ENCODE measurements at places on chromosomes 5 and 9.

GRCh38 chr9:136995362-136995761 lies 1.0 kb downstream of the CLIC3 start:
- DNase-seq, result no peak

DNA sequence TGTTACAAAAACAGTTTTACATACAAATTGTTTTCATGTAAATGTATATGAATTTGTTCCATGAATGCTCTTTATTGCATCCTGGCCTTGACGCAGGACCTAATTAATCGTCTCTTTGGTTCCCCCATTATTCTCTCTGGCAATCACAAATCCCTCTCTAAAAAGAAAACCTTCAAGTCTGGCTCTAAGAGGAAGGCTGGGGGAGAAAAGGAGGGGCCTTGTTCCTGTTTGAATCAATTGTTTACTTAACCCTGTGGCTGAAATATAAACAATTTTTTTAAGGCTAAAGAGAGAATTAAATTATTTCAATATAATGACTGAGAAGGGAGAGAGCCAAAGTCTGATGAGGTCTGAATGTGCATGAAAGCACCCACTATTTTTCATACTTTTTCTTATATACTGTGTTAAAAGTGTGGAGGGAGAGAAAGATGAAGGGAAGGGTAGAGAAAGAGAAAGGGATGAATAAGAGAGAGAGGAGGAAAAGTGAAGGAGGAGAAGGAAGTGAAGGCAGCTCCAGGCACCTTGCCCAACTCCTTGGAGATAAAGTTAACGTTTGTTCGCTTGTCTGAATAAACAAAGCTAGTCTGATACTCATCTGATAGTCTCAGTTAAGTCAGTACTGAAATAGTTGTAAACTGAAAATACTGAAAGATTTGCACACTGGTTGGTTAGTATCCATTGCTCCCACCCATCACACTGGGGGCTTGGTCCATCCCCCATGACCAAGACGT lies 116.4 kb upstream of the SPDL1 start:
- DNase-seq, result no peak

- no peak for DNase-seq
Measured at GRCh38 chr5:181127907-181128626, 2.9 kb downstream of the OR2V1 start.

DNA sequence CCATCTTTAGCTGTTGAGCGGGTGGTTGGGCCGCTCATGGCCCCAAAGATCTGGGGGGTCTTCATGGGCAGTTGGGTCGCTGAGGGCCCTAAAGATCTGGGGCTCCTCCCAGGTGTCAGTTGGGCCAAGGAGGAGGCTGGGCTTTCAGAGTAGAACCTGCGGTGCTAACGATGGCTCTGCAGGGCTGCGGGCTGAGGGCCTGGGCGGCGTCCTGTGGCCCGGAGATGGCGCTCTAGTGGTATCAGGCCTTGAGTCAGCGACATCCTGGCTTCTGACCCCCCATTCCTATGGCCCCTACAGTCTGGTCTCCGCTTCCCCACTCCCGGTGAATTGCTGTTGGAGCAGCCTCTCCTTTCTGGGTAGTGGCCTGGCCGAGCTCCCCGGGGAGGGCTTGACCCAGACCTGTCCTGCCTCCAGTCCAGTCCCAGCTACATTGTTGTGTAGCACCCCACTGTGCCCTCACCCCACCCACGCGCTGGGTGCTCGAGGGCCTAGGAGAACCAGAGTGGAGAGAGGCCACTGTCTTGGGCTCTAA lies 640 bp downstream of the C5orf58 start:
- no peak for DNase-seq

- DNase-seq, result no peak
Measured at GRCh38 chr9:117224695-117225094, 190.2 kb downstream of the ASTN2 start.

DNA sequence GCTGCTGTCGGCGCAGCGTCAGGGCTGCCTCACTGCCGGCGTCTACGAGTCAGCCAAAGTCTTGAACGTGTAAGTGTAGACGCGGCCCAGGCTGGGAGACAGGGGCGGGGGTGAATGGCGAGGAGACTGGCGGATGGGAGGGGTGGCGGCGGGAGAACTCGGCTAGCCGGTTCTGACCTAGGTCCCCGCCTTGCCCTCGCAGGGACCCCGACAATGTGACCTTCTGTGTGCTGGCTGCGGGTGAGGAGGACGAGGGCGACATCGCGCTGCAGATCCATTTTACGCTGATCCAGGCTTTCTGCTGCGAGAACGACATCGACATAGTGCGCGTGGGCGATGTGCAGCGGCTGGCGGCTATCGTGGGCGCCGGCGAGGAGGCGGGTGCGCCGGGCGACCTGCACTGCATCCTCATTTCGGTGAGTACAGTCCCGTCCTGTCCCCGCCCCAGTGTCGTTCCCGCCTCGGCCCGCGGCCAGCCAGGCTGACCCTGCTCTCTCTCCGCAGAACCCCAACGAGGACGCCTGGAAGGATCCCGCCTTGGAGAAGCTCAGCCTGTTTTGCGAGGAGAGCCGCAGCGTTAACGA lies 745 bp downstream of the GADD45G start:
- peak; percentile 68 for DNase-seq

DNA sequence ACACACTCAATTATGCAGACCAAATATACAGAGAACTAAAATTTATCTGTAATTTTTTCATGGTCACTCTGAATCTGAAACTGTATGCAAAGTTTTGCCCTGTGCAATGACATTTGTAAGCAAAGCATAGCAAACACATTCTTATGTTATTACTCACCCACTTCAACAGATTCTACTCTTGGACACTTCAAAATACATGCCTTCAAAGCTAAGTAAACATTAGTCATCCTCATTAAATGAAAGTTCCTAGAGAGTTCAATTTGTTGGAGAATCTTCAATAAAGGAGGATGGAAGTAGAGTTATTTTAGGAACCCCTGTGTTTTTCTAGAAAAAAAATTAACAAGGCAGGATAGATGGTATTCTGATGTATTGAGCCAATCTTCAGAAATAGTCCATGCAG lies 639.7 kb upstream of the C9orf72 start:
- DNase-seq, result no peak

DNA sequence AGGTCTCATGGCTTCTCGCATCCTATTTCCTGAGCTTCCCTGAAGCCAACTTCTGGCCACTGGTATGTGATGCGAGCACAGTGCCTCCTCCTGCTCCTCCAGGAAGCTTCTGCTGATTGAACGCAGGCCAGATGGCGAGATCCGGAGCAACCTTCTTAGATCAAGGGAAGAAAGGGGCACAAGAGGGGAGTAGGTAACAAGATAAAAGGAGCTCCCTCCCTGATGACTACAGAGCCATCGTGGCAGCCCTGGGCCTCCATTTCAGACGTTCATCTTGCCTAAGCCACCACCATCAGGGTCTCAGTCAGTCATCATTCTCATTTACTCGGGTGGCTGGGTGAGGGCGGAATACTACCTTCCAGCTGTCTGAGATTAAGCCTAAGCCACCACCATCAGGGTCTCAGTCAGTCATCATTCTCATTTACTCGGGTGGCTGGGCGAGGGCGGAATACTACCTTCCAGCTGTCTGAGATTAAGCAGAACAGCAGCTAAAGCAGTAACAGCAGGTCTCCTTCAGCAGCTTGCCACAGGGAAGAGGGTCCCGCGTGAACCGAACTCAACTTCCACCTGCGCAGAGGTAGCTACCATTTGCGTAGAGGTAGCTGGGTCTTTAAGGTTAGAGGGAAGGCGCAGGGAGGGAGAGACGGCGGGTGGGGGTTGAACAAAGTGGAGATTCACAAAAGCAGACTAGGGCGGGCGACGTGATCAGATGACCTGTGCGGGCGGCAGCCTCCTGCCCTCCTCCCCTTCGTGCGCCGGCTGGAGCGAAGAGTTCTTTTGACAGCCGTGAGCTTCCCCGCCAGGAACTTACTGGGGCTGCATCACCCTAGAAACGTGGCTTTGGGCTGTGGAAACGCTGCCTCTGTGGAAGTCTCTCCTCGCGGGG lies 27.9 kb upstream of the MGAT1 start:
- DNase-seq, result peak; percentile 53

Data from frontal cortex (tissue), 4 donors.